ENCODE measurements at places on chromosomes 3 and 15.

DNA sequence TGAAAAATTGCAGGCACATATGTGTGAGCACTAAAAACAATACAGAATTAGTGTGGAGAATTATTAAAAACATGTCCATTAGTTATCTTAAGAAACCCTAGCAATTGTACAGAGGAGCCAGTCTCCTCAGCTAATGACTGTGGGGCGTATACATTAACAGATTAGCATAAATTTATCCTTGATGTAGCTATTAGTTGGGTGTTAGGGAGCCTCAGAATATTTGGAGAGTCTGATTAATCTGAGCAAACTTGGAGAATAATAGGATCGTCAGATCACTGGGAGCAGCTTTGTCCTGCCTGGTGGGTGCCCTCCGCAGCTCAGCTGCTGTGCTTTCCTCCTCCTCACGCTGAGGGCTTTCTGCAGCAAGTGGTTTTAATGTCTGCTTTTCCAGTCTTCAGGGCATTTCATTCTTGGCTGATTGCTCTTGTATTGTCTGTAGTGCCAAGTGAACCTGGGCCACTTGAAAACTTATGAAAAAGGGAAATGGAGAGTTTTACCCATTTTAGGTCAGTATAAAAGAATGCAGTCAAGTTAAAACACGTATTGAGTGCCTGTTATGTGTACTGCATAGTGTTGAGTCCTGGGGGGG lies 417.4 kb upstream of the SEMA6D start:
- DNase-seq = no peak

DNA sequence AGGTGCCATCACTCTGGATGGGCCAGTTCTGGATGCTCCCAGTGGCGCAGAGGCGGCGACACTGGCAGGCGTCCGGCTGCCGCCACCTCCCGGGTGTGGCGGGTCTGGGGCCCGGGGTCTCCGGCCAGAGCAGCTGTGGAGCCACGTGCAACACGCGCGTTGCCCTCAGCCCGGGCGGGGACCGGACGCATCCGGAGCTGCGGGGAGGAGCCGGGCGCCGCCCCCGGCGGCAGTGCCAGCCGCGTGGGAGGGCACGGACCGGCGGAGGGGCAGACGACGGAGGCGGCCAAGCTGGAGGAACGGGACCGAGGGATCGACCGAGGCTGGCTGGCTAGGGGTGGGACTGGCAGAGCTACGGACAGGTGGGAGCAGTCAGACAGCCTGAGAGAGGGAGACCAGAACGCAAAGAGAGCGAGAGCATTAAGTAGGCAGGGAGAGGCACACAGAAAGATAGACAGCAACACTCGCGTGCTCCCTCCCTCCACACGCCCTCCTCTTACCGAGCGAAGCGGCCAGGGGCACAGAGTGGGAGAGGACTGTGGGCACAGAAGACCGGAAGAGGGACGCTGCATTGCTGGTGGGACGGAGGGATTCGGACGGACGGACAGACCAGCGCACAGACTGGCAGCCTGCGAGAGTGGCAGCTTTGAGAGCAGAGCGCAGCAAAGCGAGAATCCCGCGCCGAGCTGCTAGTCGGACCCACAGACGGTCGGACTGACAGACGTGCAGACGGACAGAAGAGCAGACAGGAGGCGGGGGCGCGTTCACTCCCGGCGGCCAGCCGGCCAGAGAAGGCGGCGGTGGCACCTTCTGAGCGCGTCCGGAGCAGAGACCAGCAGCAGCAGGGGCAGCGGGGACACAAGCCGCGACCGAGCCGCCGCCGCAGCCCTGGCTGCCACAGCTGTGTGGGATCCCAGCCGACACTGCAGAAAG lies at the start of gene ARPP21:
Gene ARPP21 (plus strand): TSS at position 272 of the 933 bp plus-strand sequence. CDS start 42,227 bp downstream, outside the sequence.
- no peak for DNase-seq

DNA sequence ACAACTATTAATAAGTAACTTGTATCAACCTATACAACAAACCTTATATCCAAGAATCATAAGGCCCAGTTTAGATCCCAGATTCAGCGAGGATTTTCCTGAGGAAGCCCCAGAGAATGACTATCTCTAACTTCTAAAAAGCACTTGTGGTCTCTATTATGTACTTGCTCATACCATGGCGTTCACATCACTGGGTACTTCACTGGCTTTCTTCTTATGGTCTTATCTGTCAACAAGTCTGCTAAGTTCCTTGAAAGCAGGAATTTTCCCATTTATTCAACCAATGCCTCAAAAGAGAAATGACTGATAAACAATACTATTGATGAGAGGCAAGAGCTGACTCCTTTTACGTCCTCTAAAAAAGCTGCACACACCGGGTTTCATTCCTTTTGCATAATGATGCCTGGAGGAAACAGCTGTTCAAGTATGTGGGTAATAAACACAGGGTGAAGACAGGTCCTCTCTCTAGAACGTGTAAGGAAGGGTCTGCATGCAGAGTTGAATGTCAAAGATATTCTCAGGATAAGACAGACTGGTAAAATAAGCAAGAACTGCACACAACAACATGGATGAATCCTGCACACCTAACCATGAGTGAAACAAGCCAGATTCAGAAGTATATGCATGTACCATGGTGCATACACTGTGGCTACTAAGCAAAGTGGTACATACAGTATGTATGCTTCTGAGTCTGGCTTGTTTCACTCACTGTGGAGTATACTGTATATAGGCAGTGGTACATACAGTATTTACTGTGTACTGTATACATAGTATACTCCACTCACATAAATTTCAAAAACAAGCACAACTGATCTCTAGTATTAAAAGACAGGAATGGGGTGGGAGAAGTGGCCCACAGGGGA lies 408.7 kb downstream of the SHQ1 start:
- DNase-seq = no peak

- DNase-seq = no peak
Measured at GRCh38 chr3:157650172-157650571, 147.0 kb upstream of the VEPH1 start.

DNA sequence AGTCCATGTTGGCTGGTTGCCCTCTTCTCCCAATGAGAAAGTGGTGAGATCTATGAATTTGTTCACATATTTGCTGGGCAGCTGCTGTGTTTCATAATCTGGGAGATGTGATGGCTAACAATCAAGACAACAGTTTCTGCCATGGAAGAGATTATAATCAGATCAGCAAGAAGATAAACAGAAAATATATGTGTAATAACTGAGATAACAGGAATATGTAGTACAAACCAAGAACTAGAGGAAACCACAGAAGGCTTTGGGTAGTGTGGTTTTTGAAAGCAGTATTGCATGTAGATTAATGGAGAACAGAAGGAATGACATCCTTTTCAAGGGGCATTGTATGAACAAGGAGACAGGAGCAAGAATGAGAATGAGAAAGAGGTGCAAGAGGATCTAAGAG lies 12.2 kb upstream of the CSTA start:
- no peak for DNase-seq

DNA sequence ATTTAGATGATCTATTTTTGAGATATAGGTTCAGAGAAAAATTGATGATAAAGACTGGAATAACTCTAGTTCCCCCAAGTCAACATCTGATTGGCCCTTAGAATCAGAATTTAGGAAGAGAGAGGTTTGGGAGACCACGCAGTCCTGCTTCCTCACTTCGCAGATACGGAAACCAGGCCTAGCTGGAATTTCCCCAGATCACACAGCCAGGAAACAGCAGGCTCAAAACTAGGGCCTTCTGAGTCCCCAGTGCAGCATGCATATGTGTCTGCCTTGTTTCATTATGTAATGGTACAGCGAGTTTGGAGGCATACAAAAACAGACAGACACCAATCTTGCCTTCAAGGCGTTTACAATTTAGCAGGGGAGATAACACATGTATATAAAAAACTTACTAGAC lies 177.1 kb upstream of the ICE2 start:
- DNase-seq = no peak

DNA sequence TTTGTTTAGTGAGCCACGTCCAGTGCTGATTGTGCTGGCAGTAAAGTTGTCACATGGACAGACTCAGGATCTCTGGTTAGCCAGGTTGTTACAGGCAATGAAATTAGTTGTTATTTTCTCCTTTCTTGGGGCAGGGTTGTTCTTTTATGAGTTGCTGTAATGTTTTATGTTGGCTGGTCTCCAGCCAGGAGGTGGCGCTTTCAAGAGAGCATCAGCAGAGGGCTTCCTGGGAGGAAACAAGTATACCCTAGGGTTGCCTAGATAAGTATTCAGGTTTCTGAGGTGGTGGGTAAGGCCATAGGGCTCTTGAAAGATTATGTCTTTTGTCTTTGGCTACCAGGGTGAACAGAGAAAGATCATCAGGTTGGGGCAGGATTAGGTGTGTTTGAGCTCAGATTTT lies 14.5 kb upstream of the CFAP20DC start:
- DNase-seq = no peak

GRCh38 chr3:47007001-47007400 lies 27.5 kb downstream of the NBEAL2 start:
- no peak for DNase-seq

DNA sequence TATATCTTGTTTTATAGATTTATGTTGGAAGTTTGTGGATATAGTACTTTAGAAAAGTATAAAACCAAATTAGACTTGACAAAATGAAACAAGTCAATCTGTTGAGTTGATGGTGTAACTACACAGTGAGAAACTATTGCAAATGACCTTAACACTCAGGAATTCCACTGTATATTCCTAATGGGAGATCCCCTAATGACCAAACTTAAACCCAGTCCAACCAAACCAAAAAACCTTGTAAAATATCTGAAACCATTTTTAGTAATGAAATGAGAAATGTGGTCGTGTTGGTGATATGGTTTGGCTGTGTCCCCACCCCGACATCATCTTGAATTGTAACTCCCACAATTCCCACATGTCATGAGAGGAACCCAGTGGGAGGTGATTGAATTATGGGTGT lies 31.9 kb upstream of the ATP13A3 start:
- DNase-seq = no peak

GRCh38 chr15:92901072-92901761 lies 1.1 kb downstream of the CHD2 start:
- DNase-seq = no peak

GRCh38 chr3:194165271-194166018 lies 29.5 kb downstream of the HES1 start:
- no peak for DNase-seq

- no peak for DNase-seq
Measured at GRCh38 chr3:4043867-4044575, 244.8 kb downstream of the LRRN1 start.
